ENCODE measurements at places on chromosomes 6 and 20.

- DNase-seq: no peak
Observed at GRCh38 chr6:132907914-132908313, 93.5 kb downstream of the RPS12 start.

DNA sequence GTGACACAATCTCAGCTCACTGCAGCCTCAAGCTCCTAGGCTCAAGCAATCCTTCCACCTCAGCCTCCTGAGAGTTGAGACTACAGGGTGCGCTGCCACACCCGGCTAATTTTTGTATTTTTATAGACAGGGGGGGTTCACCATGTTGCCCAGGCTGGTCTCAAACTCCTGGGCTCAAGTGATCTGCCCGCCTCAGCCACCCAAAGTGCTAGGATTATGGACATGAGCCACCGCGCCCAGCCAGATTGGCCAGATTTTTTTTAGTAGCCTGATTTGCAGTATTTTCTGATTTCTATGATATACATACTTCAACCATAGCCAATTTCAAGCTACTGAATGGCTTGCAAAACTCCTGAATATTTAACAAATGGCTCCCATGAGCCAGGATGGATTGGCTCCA lies 21.4 kb upstream of the DLGAP4 start:
- DNase-seq: no peak

- no peak for DNase-seq
Observed at GRCh38 chr6:99080191-99080590, 132.4 kb upstream of the FBXL4 start.

DNA sequence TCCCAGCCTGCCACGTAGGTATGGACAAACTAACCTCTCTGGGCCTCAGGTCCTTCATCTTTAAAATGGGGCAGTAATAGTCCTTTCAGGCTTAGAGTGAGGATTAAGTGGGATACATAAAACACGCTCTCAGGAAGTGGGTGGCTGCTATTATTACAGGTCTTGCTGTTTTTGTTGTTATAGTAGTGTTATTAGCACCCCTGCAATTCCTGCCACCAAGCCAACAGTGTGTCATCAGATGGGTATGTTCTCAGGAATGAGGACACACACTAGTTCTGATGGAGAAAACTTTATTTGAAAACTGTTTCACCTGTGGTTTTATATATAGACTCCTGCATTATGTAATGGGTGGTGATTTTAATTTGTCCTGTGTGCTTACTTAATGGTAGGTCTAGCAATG lies 131.7 kb downstream of the LRRC1 start:
- no peak for DNase-seq

- no peak for DNase-seq
Observed at GRCh38 chr6:158642097-158642601, 2.4 kb downstream of the DYNLT1 start.

DNA sequence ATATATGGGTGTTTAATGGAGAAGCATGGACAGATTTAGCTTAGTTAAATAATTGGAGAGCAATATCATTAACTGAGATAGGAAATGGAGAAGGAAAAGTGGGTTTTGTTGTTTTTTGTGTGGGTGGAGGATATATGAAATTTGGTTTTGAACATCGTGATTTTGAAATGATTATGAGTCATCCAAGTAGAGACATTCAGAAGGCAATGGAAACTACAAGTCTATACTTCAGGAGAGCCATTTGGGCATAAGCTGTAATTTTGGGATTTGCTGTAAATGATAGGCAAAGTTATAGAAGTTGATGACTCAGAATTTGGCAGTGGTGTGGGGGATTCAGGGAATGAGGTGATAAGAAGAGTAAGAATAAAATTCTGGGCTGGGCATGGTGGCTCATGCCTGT lies 27.4 kb upstream of the FAM135A start:
- no peak for DNase-seq

GRCh38 chr6:112148103-112148502 lies 60.7 kb downstream of the FAM229B start:
- no peak for DNase-seq

DNA sequence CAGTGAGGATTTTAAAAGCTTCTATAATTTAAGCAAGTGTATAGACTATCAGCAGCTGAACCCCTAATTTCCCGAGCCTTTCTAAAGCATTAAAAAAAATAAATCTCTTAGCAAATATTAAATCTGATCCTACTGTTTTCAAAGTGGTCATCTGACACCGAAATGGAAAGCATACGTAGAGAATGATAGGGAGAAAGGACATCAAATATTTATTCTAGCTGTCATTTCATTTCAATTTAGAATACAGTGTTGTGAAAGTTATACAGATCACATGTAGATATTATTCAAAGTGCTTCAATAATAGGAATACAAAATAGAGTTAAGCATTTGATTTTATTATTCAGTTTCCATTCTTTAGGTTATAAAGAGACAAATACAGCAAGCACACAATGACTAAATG lies 61.9 kb upstream of the PKIB start:
- no peak for DNase-seq

GRCh38 chr6:37243816-37244370 lies 13.7 kb upstream of the TBC1D22B start:
- no peak for DNase-seq

DNA sequence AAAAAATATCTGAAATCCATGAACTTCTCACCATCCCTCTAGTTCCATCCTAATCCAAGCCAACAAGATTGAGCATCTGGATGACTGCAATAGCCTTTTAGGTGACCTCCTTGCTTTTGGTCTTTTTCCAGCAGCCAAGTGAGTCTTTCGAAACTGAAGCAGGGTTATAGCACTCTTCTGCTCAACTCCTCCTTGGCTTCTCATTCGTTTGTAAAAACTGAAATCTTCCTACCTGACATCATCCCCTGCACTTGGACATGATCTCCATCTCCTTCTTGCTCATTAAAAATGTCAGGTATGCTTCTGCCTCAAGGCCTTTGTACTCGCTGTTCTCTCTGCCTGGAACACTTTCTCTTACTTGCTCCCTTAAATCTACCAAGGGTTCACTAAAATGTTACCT lies 46.0 kb downstream of the STX7 start:
- no peak for DNase-seq

DNA sequence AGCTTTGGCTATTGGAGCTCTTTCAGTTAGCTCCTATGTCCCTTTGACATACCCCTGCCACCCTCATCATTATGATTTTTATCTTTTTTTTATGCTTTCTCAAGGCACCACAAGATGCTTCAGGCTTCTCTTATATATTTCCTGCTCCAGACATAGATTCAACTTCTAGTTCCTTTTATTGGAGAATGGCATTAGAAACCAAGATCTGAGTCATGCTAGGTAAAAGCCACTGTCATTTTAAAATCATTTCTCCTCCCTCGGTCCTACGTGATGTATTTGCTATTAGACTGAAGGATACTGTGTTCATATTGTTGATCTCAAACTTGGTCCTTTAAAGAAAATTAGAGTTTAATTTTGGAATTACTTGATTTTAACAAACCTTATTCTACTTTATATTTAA lies 8.3 kb downstream of the TENT5A start:
- no peak for DNase-seq

DNA sequence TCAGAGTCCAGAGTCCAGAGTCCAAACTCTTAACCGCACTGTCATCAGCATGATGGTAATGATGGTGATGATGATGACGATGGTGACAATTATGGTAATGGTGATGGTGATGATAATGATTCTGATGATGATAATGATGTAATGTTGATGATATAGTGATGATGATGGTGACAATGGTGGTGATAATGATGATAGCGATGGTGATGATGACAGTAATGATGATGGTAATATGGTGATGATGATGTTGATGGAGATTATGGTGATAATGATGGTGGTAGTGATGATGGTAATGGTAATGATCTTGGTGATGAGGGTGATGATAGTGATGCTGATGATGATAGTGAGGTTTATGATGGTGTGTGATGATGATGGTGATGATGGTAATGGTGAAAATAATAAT lies 367.8 kb upstream of the CDH4 start:
- DNase-seq: no peak

GRCh38 chr20:34165018-34165619 lies 53.1 kb upstream of the EIF2S2 start:
- DNase-seq: no peak

DNA sequence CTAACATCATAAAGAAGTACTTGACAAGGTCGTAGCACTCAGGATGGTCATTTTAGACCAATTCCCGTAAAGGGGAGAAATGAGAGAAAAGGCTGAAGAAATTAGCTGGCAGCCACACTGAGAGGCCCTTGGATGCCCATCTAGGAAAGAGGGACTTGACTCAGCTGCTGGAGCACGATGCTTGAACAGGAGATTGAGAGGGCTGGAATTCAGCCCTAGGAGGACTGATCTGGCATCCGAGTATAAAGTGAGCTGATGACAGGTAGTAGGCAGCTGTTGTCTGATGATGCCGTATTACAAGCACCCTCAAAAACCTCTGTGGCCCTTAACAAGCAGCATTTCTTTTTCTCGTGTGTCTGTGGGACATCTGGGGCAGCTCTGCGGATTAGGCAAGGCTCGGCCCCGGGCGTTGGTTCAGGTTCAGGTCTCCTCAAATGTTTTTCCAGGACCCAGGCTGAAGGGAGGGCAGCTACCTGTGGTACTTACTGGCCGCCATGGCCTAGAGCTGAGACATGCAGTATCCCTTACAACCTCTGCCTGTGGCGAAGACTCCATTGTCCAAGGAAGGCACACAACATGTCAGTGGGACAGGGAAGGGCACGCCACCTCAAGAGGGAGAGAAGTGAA lies 219.6 kb upstream of the SNX9 start:
- DNase-seq: no peak

GRCh38 chr6:134674562-134674961 lies 275.3 kb downstream of the ALDH8A1 start:
- no peak for DNase-seq

DNA sequence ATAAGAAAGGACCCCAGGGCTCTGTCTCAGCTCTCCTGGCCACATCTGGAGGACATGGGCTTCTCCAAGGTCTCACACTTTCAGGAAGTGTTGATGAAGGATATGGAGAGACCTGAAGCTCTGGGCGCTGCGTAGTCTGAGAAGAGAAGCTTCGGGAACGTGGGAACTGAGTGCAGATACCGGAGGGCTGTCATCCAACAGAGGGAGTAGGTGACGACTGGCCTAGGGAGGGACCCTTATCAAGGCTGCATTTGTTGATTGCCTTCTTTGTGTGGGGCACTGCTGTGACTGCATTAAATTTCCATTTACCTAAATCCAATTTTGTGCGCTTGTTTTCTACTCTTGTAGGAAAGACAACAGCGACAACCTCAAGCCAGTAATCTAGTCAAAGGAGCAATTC lies 63.4 kb downstream of the PLG start:
- no peak for DNase-seq

GRCh38 chr20:62662422-62662821 lies 20.1 kb downstream of the SLCO4A1 start:
- DNase-seq: no peak

DNA sequence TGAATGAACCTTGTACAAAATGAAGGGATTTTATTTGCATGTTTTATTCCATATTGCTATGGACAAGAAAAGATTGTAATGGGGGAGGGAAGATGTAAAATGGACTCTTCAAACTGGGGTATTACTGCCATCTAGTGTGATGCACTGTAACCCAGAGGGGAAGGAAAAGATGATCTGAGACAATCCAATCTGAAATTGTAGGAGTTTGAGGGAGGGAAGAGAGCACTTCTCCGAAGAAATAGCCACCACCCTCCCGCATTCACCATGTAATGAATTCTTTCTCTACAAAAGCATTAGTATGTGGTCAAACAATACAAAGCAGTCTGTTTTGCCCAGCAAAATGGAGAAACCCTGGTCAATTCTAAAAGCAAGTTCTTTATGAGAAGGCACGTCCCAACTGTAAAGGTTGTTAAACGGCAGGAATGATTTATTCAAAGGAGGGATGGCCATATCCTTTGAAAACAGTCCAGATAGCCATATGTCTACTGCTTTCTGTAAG lies 679.5 kb upstream of the NRSN1 start:
- no peak for DNase-seq

- DNase-seq: no peak
Observed at GRCh38 chr6:109795994-109796555, 105.0 kb downstream of the FIG4 start.

GRCh38 chr20:59673998-59674445 lies 69.7 kb downstream of the PHACTR3 start:
- DNase-seq: no peak

- no peak for DNase-seq
Observed at GRCh38 chr6:4398791-4399190, 263.4 kb upstream of the ECI2 start.

GRCh38 chr6:130810307-130811030 lies 16.7 kb upstream of the SMLR1 start:
- DNase-seq: no peak

DNA sequence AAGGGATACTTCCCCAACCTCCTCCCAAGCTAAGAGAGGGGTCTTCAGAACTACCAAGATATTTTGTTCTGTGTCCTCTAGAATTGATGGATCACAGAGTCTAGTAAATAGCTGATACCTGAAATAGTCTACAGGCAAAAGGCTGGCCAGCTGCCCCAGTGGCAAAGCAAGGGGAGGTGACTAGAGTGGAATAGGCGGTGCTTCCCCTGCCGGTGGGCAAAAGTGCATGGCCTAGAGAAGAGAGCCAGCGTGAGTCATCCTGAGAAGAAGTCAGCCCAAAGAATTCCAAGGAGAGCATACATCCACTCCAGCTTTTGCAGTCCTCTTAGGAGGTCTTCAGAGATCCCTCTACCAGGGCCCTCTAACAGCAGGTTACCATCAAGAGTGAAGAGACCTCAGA lies 14.7 kb downstream of the DPPA5 start:
- no peak for DNase-seq

- peak; percentile 84 for DNase-seq
Observed at GRCh38 chr6:167420858-167421766, 96.2 kb downstream of the TTLL2 start.

GRCh38 chr6:134031696-134032255 lies 20.6 kb downstream of the SLC2A12 start:
- no peak for DNase-seq

GRCh38 chr20:53842301-53843099 lies 227.9 kb downstream of the BCAS1 start:
- no peak for DNase-seq

- peak; percentile 39 for DNase-seq
Observed at GRCh38 chr20:17142666-17143065, 84.2 kb upstream of the PCSK2 start.

GRCh38 chr6:124927806-124928205 lies 34.4 kb upstream of the RNF217 start:
- DNase-seq: no peak

GRCh38 chr20:52426856-52427255 lies 235.3 kb upstream of the ZFP64 start:
- no peak for DNase-seq

DNA sequence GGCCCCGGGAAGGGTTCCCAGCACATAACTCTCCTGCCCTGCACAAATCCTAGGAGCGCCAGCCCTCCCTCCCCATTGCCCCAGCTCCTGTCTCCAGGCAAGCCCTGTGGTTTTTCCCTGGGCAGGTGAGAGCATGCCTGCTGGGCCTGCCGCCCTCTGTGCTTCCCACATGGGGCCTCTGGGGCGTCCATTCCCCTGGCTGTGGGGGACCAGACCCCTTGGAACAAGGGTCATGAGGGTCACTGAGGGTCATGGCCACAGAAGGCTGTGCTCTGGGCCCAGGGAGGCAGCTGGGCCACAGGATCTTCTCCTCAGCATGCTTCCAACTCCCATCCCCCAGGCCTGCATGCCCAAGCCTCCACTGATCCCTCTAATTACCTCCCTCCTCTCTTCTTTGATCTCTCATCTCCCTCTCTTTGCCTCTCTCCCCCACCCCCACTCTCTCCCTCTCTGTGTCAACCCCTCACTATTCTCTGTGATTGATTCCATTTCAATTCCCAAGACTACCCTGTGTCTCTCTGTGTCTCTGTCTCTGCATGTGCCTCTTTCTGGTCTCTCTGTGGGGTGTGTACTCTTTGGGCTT lies 6.1 kb downstream of the MDFI start:
- peak; percentile 43 for DNase-seq

- no peak for DNase-seq
Observed at GRCh38 chr6:25963426-25964123, 973 bp downstream of the TRIM38 start.
